ENCODE measurements at places on chromosomes 12 and 14.

- peak; percentile 91 for DNase-seq
Measured at GRCh38 chr14:75277008-75277814, 1.4 kb upstream of the FOS start.

DNA sequence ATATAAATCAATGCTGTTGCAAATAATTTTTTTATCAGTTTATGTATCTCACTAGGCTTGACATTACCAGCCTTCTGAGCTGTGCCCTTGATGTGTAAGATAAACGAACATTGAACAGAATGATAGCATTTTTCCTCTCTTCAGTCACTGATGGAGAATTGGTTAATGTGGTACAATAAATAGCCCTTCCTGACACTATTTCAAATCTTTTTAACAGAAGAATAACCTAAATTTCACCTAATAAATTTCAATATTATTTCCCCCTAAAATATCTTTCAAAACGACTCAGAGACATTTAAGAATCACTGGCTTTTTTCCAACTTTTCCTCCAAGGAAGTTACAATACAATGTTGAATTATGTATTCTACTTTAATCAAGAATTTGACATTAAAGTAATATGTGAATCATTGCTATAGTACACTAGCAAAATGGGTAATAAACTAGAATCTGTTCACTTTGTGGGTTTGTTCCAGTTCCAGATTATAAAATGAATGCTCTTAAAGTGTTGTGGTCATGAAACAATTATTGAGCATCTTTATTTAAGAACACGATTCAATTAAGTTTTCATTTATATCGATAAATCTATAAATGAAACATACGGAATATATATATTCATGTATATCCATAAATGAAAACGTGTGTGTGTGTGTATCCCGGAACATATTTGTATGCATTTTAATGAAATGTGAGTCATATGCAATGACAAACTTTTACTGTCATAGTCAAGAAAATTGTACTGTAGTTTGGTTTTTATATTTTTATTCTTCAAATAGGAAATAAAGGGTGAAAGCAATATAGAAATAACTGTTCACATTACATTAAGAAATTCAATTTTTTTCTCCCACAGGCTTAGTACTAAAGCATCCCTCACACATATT lies 2.5 kb upstream of the ATP2B1 start:
- no peak for DNase-seq

- no peak for DNase-seq
Measured at GRCh38 chr14:73935666-73936065, 14.2 kb downstream of the FAM161B start.

GRCh38 chr12:118637767-118638370 lies 261.5 kb downstream of the SUDS3 start:
- DNase-seq, result no peak

GRCh38 chr12:56682323-56682722 lies 5.8 kb downstream of the PTGES3 start:
- DNase-seq, result no peak

Measured in colonic mucosa (tissue), 4 donors.